ENCODE measurements at places on chromosomes 13 and 19.

GRCh38 chr13:104954210-104954609 is 1581.3 kb downstream of the EFNB2 start:
- no peak for DNase-seq

GRCh38 chr19:40836754-40837429 is 13.4 kb downstream of the CYP2A6 start:
- no peak for DNase-seq

GRCh38 chr19:45501730-45502014 is 3.4 kb downstream of the PPM1N start:
- no peak for DNase-seq

GRCh38 chr13:40878321-40878720 is 88.9 kb downstream of the SLC25A15 start:
- DNase-seq = no peak

- no peak for DNase-seq
These were observed 4.0 kb downstream of the COL5A3 start for GRCh38 chr19:10006335-10006708.

Measured in stimulated activated CD8-positive, alpha-beta memory T cell treated with anti-CD3 and anti-CD28 coated beads, Interleukin-7, amount 100 ng/mL, for 1 hour (primary cell).